Left lung (tissue), 14 donors: ENCODE measurements at places on chromosomes 12 and 14. TPM values are rescaled to one million over a fixed set of nuclear protein-coding genes. Genes with fewer than 3 reads are reported as not detected.

DNA sequence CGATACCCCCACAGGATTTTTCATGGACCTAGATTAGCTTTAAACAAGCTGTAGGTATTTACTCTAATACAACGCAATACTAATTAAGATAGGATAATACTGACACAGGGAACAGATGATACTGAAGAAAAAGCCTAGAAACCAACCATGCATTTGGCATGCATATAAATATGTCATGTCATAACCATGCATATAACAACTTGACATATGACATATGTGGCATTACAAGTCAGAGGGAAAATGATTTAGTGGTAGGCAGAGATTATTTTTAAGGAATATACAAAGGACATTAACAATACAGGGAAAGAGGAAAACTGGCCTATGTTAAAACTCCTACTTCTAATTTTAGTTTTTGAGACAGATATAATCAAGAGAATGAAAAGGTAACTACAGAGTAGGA is 27.9 kb downstream of the CAPS2 start:
- DNase-seq = no peak

GRCh38 chr12:113440336-113440735 is 18.2 kb downstream of the SDSL start:
- DNase-seq = no peak

GRCh38 chr12:69154585-69155363 is 84.6 kb upstream of the CPSF6 start:
- DNase-seq = no peak

The GPX2 gene
- total RNA-seq = 2.8 TPM
